ENCODE measurements at places on chromosomes 1 and 21.

- no peak for DNase-seq
Observed at GRCh38 chr1:32221581-32221979, 573 bp downstream of the TMEM234 start.

DNA sequence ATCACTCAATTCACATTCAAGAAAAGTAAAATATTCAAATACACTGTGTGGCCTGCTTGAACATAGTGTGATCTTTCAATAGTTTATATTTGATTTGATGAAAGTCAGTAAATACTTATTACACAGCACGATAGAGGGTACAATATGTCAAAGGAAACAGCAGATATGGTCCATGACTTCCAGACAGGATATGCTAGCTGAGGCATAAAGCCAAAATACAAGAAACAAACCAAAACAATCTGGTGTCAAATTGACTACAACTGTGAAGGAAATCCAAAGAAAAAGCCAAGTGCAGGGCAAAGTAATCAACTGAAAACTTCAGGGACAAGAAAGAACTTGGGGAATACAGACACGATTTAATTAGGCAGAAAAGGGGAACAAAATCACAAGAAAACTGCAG, 19.3 kb downstream of the RRAGC start:
- DNase-seq = no peak

- no peak for DNase-seq
Observed at GRCh38 chr1:213523781-213524398, 463.9 kb upstream of the PROX1 start.

DNA sequence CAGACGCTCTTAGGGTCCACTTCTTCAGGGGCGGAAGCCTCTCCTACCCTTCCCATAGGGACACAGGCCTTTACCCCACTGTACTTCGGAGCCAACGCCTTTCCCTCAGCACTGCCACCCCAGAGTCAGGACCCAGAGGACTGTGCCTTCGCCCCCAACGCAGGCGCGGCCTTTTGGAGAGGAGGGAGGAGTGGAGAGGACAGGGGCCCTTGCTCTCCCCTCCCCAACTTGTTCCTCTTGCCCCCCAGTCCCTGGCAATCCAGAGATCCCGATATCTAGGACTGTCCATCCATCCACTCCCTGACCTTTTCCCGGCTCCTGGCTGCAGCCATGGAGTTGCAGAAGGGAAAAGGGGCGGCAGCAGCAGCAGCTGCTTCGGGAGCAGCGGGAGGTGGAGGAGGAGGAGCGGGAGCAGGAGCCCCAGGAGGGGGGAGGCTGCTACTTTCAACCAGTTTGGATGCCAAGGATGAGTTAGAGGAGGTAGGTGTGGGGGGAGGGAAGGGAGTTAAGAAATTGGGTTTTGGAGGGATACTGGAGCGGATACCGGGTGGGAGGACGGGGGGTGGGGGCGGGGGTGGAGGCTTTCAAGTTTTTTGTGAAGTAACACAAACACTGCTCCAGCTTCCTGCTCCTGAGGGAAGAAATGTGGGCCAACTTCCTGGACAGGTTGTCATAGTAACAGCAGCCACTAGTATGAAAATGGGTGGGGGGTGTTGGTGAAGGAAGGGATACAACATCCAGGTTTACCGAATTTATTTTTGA, 636 bp downstream of the INTS3 start:
- DNase-seq = peak; percentile 41

DNA sequence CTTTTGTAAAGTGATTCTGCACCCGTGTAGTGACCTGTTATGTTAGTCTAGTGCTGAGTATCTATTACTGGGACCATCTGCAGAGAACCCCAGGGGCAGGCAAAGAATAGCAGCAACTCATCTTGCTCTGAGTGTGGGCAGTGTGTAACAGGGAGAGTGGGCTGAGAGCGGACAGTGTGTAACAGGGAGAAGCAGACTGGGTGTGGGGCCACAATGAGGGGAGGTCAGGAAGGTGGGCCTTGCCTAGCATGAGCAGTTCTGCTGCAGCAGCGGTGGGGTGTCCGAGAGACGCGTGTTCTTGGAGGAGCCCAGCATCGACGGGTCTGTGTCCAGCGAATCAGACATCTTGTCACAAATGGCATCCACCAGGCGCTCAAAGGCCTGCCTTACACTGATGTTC, 41.2 kb upstream of the NRDC start:
- DNase-seq = no peak

GRCh38 chr1:206131037-206131436, 13.8 kb upstream of the AVPR1B start:
- no peak for DNase-seq

- no peak for DNase-seq
Observed at GRCh38 chr1:245079021-245079609, 75.7 kb upstream of the KIF26B start.

GRCh38 chr1:7508052-7508933, 262.8 kb upstream of the VAMP3 start:
- DNase-seq = no peak

DNA sequence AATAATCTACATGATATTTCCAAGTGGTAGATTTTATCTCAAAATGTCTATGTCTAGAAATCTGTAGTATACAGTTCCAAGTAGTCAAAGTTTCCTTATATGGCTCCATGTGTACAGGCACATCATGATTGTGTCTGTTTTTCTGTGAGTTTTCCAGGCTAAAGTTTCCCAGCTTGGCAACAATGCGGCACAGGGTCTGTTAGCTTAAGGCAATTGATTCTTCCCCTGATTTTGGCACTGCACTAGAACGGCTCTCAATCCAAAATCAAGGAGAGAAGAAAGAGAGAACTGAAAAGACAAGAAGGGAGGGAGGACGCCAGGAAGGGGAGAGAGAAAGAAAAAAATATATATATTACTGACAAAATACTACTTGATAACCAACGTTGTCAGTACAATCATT, 193.9 kb upstream of the SNX7 start:
- DNase-seq = no peak
